D721Med (cell line): ENCODE measurements at places on chromosomes 2 and 18.

DNA sequence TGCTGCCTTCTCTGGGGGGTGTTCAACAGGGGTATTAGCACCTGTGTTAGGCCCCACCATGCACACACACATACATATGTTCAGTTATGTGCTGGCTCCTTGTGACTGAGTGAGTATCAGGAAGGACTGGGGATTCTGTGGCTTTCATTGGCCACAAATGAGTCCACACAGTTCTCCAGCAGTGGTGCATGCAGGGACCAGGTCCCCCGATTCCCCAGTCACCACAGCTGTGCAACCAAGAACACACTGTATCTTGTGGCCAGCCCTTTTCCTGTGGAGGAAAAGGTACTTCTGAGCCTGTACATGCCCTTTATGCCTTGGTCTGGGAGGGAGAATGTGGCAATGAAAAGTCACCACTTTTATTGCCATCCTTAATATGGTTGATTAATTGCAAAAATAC is 74.9 kb upstream of the KLF7 start:
- no peak for DNase-seq

DNA sequence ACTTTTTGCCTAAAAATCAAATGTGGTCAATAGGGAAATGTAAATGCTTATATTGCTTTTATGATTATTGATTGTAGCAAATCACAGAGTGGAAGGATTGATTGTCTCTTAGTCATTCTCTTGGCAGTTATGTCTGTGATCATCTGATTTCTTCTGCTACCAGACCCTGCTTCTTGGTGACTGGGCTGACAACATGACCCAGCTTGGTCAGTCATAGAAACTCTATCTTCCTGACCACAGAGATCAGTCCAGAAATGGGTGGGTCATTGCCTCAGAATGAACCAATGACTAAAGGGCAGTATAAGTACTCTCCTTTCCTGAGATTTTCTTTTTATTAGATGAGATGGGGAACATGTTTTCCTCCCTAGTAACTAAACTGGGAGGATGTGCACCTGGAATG is 87.6 kb downstream of the MAIP1 start:
- DNase-seq, result no peak

DNA sequence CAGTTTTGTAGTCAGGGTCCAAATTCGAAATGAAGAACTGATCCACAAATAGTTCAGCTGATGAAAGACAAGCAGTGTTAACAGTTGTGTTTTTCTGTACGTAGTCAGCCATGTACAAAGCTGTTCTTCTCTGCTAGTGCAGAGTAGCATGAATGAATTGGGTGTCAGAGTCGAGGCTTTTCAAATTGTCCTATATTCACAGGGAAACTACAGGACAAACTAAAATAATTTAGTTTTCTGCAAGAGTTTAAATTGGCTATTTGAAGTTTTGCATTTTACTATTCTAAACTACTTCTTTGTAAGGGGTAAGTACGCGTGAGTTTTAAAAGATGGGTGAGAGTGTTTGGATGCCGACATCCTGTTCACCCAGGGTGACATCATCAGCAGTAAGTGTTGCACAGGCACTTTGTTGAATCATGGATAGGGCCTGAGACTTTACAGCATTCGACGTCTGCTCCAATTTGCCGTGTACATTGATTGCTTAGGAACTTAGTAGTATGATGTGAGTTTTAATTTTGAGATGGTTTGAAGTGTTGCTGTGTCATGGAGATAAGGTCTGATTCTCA is 147.2 kb upstream of the NFATC1 start:
- DNase-seq, result no peak

DNA sequence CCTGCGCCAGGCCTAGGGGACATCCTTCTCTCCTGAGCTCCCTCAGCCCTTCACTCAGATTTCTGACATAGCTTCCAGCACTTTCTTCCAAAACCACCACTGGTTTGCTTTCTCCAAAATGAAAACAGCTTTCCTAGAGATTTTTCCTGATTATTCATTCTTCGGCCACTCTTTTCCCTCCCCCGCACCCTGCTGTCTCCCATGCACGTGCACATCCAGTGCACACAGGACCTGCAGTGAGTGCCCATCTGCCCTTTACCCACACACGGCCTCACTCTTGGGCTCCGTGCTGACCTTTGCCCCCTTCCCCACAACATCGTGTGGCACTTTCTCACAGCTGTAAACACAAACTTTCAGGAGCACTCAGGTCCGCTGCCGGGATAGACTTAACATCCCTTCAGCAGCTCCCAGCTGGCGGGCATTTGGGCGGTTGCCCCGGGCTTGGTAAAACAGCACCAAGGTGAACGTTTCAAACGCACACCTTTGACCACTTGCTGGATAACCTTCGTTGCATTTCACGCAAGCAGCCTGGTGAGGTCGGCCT is 25.8 kb downstream of the KIF1A start:
- DNase-seq, result no peak

- DNase-seq, result no peak
These were observed 98.6 kb downstream of the MTCL1 start for GRCh38 chr18:8803957-8804356.
